ENCODE measurements at places on chromosomes 1 and 21.

DNA sequence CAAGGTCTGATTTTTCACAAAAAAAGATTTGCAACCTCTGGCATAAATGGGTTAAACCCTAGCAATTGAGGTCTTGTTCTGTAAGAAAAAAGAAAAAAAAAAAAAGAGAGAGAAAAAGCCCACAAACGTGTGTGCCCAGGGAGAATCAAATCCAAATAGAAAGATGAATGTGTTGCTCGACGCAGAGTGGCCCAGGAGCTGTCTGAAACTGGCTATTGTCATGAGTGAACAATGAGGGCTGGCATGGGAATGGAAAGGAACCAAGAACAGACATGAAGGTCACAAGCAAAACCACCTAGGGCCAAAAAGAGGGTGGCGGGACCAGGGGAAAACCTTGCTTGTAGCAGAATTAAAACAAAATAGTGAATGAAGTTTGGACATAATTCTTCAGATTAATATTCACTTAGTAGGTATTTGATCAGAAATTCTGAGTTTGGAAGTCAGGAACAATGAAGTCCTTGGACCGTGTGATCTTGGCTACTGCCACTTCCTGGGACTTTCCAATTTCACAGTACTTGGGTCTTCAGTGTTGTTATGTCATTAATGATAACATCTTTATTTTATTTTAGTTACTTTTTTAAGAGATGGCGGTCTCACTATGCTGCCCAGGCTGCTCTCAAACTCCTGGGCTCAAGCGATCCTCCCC, 3.1 kb downstream of the ENO1 start:
- DNase-seq, result no peak

DNA sequence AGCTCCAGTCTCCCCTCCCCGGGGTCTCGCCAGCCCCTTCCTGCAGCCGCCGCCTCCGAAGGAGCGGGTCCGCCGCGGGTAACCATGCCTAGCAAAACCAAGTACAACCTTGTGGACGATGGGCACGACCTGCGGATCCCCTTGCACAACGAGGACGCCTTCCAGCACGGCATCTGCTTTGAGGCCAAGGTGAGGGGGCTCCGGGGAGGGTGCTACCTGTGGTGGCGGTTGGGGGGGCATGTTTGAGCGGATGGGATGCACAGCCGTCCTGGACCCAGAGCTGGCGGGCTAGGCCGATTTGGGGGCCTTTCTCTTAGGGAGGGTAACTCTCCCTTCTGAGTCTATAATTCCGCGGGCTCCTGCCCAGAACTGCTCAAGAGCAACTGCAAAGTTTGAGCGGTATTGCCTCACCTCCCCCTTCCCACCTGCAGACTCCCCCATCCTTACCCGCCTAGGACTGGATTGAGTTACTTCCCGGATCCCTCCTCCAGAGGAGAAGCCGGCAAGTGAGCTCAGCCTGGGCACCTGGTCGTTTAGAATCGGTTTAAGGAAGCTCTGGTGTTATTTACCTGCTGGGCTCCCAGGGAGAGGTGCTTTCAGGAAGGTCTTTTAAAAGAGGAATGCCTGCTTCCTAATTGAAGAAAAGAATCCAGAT, 730 bp downstream of the NOS1AP start:
- peak; percentile 34 for DNase-seq

GRCh38 chr21:27817902-27818623, 851.2 kb upstream of the ADAMTS5 start:
- DNase-seq, result no peak

DNA sequence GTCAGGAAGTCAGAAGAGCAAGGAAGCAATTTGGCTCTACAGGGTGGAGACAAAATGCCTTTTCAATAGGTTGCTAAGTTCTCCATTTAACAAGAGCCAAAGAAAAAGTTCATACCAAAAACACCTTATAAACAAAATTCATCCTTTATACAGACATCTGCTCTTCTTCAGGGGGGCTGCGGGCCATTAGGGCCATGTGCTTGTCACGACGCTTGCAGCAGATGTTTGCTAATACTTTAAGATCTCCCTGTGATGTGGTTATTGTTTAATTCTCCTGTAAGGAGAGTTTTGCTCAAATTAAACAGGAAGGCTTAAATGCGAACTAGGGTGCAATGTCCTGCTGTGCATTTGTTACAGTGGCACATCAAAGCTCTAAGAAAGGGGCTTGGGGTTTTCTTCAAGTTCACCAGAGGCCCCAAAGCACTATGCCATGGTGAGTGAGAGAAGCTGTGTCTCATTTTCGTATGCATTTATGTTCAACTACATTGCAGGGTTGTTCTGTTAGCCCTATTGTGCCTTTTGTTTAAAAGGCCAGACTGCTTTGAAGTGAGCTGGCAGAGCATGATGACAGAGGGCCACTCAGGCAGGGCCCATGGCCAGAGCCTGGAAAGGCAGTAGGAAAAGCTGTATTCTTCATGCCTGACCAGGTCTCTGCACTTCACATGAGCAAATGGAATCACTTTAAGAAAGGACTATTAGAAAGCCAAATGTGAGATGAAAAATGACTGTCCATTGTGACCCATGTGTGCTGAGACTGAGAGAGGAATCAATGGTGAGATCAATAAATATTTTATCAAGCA, 24.8 kb upstream of the NTPCR start:
- DNase-seq, result no peak

GRCh38 chr1:21546122-21546825, 37.1 kb downstream of the ALPL start:
- DNase-seq, result no peak

DNA sequence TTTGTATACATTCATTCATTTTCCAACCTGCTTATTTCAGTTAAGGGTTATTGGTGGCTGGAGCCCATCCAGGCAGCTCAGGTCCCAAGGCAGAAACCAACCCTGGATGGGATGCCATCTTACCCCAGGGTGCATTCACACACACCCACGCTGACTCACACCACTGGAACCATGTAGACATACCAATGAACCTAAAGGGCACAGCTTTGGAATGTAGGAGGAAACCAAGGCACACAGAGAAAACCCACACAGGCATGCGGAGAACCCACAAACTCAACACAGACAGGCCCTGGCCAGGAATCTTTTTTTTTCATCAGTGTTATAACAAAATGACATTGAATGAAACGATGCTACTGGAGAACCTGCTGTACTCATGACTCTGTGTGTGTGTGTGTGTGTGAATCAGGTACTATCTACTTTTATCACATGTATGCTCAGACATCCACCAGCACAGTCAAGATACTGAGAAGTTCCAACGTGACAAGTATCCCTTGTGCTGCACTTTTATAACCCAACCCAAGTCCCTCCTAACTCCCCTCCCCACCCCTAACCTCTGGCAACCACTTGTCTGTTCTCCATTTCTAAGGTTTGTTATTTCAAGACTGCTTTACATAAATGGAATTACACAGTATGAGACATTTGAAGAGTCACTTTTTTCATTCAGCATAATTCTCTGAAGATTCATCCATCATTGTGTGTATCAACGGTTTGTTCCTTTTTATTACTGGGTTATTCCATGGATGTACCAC, 286.8 kb upstream of the PLD5 start:
- no peak for DNase-seq

DNA sequence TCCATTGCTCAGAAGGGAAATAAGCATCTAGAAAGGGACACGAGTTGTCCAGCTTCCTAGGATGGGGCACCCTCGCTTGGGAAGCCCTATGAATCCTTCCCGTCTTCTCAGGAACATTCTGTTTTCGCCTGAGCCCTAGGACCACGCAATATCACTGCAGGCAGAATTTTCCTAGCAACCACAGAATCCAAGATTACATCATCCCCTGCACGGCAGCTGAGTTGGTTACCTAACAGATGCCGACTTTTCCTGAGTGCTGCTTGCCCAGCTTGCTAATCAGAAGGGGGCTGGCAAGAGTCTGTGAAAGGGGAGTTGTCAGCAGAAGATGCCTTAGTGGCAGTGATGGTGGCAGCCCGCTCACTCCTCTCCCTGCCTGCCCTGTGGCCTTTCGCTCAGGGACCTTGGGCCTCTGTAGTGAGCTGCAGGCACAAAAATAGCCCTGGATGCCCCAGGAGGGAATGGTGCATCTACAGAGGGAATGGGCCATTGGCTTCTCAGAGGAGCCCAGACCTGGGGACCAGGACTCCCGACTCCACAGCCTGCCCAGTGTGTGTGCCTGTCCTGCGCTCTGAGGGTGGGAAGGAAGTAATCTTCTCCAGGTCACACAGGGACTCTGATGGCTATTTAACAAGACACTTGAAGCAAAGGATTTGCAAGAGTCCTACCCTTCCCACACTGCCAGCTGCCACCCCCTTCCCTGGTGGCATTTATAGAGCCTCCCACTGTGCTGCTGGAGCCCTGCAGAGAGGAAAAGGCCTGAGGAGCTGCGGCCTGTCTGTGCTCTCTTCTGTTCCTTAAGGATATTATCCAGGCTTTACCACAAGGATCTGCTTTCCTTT, 28.9 kb upstream of the CLSTN1 start:
- DNase-seq, result no peak

GRCh38 chr1:233427907-233428306, 100.4 kb downstream of the MAP3K21 start:
- DNase-seq, result no peak

DNA sequence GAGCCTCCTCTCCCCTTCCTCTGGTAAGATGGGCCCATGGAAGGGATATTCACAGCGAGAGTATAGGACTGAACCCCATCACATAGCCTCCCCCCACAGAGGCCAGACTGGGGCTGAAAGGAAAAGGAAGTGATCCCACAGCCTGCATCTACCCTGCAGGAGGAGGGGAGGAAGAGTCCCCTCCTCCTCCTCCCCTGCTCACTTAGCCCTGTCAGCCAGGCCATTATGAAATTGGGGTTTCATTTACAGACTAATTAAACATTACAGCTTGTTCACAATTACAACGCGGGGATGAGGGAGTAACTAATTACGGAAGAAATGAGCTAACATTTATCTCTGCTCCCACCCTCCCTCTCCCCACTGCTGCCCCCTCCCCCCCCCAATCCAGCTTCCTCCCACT, 25.4 kb downstream of the DMAP1 start:
- no peak for DNase-seq

DNA sequence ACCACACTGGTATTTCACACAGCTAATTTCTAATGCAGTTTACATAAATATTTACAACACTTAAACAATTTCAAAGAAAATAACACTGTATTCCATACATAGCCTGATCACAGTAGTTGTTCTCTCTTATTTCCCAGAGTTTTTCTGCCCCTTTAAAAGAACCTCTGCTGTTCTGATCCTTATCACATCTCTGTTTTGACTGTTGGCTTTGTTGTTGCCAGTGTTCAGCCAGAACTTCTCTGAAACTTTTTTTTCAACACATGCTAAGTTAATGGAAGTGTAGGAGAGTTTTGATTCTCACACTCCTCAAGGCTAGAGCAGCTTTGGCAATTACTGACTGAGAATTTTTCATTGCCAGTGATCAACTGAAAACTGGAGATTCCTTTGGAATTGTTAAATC, 11.1 kb downstream of the SELE start:
- no peak for DNase-seq

GRCh38 chr1:211734359-211734758, 58.9 kb upstream of the NEK2 start:
- no peak for DNase-seq

DNA sequence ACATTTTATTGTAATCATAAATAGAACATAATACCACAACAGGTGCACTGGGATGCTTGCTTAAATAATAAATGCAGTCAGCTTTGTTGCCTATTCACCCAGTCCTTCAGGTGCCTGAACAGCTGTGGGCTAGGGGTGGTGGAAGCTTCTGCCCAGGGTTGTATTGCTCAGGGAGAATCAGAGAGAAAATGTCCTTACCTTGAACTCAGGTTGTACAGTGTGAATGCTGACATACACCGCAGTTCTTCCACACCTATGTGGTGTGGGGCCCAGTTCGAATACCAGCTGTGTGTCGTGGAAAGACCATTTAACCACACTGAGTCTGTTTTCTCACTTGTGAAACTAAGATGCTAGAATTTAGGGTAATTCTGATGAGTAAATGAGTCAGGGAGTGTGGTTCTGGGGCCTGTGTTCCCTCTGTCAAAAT, 115.7 kb upstream of the ATP1A1 start:
- no peak for DNase-seq

- DNase-seq, result no peak
Observed at GRCh38 chr1:82116105-82116504, 315.4 kb downstream of the ADGRL2 start.

DNA sequence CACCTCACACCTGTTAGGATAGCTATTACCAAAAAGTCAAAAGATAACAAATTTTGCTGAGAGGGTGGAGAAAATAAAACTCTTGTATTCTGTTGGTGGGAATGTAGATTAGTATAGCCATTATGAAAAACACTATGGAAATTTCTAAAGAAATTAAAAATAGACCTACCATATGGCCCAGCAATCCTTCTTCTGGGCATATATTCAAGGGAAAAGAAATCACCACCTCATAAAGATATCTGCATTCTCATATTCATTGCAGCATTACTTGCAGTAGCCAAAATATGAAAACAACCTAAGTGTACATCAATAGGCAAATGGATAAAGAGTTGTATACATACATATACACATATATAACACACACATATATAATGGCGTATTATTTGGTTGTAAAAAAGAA, 791.6 kb upstream of the RGS18 start:
- DNase-seq, result no peak

DNA sequence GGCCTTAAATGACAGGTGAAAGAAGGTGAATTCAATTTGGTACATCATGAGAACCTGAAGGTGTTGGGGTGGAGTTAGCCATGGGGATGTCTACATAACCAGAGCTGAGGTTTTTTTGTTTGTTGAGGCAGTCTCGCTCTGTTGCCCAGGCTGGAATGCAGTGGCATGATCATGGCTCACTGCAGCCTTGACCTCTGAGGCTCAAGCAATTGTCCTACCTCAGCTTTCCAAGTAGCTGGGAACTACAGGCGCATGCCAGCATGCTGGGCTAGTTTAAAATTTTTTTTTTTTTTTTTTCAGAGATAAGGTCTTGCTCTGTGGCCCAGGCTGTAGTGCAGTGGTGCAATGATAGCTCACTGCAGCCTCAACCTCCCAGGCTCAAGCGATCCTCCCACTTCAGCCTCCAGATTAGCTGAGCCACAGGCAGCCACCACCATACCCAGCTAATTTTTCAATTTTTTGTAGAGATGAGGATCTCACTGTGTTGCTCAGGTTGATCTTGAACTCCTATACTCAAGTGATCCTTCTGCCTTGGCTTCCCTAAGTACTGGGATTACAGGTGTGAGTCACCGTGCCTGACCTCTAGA, 1.9 kb upstream of the MPZ start:
- no peak for DNase-seq

DNA sequence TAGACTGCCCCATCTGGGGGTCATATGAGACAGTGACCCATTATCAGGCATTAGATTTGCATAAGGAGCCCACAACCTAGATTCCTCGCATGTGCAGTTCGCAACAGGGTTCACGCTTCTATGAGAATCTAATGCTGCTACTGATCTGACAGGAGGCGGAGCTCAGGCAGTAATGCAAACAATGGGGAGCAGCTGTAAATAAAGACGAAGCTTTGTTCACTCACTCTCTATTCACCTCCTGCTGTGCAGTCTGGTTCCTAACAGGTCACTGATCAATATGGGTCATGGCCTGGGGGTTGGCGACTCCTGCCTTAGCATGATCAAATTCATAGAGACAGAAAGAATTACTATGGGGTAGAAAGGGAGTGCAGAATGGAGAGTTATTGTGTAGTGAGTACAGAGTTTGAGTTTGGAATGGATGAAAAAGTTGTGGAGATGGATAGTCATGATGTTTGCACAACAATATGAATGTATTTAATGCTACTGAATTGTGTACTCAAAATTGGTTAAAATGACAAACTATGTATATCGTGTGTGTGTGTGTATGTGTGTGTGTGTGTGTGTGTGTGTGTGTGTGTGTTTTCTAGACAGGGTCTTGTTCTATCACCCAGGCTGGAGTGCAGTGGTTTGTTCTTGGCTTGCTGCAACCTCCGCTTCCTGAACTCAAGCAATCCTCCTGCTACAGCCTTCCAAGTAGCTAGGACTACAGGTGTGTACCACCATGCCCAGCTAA, 42.2 kb downstream of the BTF3L4 start:
- DNase-seq, result no peak
